ENCODE measurements at places on chromosomes 13 and 19. TPM values are rescaled to one million over a fixed set of nuclear protein-coding genes. Genes with fewer than 3 reads are reported as not detected.

- DNase-seq = no peak
Observed at GRCh38 chr13:33218426-33218825, 67.1 kb downstream of the STARD13 start.

GRCh38 chr19:3710265-3710812, 2.2 kb downstream of the TJP3 start:
- DNase-seq = no peak

- DNase-seq = peak; percentile 70
Observed at GRCh38 chr19:16076154-16076957, at the start of gene TPM4. TPM4 (plus strand) TSS chr19:16076495; CDS start chr19:16076566, 71 bp downstream.

GRCh38 chr19:32669310-32669709, 5.7 kb downstream of the ANKRD27 start:
- DNase-seq = no peak

GRCh38 chr13:71516521-71516920, 350.5 kb downstream of the DACH1 start:
- DNase-seq = no peak

GRCh38 chr19:28956421-28956820, 256.5 kb downstream of the UQCRFS1 start:
- DNase-seq = no peak

DNA sequence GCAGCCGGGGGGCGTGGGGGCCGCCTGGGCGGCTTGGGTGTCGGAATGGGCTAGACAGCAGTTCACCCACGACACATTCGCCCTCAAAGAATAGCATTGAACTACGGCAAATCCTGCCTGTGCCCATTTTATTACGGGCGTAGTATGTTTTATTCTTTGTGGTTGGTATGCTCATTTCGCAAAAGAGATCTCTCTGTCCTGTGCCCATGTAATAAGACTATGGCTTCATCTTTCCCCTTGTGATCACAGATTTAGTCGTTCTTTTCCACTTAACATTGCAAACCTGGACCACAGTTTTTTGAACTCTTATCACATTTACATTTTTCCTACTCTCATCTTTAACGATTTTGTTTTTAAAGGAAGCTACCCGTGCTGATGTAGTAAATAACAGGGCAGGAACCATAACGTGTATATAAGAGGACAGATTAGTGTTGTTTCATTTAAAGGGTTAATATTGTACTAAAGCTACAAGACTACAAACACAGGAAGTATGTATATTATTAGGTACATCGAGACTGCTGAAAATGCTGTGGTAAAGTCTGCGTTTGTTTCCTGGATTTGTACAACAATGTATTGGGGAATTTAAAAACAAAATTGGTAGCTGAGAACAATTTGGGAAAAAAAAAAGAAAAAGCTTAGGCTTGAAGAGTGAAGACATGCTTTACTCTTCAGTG, 3.2 kb upstream of the MYCBP2 start:
- peak; percentile 25 for DNase-seq

ZNF606 gene
- total RNA-seq = 17.8 TPM

C19orf85 gene
- total RNA-seq = not detected
